NCI-H1417 treated with DMSO at 0.1 percent for 48 hours (cell line): ENCODE measurements at places on chromosomes 12 and 14.
A peak's percentile ranks its signal among the peaks of the same experiment; 100 is the strongest.

GRCh38 chr12:43841253-43841652, 5.4 kb downstream of the TMEM117 start:
- no peak for DNase-seq

- no peak for DNase-seq
These were observed 20.7 kb downstream of the KRT85 start for GRCh38 chr12:52346593-52346992.

- DNase-seq: no peak
These were observed 168.2 kb upstream of the GZMB start for GRCh38 chr14:24802236-24802635.

DNA sequence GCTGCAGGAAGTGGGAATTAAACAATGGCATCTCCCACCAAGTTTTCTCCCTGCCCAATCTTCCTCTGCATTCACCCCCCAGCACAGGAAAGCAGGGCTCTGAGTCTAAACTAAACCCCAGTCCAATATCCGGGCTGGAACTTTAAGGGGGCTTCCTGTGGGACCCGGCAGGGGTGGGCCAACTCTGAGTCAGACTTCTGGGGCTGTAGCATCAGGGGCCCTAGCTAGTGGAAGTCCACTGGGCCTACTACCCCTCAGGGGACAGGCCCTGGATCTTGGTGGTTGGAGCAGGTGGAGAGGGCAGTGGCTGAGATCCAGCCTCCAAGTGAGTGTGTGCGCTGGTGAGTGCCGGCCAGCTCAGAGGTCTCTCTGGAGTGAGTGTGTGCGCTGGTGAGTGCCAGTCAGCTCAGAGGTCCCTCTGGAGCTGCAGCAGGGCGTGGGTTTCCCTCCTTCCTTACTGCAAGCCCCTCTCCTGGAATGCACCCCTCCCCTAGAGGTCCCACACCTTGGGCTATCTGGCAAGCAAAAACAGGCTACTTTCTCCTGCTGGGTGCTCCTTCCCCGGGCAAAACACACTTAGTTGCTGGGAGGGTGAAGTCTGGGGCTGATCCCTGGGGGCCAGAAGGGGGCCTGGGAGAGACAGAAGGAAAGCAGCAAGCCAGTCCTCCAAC, 5.6 kb upstream of the LHX5 start:
- no peak for DNase-seq

- DNase-seq: no peak
These were observed 35.2 kb downstream of the POLR3B start for GRCh38 chr12:106392759-106393158.

- no peak for DNase-seq
These were observed 195.5 kb upstream of the TMPO start for GRCh38 chr12:98319716-98320425.

DNA sequence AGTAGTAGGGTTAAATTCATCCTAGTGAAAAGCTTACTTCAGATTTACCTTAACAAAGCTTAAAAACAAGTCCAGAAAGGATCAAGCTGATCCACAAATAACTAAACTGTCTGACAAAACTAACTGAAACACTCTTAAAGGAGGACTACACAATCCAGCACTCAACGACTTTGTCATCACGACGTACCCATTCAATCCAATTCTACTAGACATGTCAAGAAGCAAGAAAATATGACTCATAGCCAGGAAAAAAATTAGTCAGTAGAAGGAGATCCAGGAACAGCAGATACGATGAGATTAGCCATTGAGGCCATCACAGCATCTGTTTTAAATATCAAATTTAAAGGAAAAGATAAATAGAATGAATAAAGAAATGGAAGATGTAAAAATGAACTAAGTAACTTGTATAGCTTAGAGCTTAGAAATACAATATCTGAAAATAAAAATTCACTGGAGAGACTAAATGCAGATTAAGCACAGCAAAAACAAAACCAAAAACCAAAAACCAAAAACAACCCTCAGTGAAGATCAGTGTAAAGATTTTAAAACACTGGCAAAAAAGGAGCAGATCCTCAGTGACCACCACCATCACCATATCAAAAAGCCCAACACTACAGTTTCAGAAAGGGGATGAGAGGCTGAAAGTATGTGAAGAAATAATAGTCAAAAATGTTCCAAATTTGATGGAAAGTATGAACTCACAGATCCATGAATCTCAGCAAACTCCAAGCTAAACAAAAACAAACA, 95.0 kb upstream of the CCND2 start:
- no peak for DNase-seq

GRCh38 chr14:37384870-37385596, 187.3 kb downstream of the MIPOL1 start:
- peak; percentile 90 for DNase-seq

- no peak for DNase-seq
These were observed 468.1 kb downstream of the BTG1 start for GRCh38 chr12:91677556-91677955.

DNA sequence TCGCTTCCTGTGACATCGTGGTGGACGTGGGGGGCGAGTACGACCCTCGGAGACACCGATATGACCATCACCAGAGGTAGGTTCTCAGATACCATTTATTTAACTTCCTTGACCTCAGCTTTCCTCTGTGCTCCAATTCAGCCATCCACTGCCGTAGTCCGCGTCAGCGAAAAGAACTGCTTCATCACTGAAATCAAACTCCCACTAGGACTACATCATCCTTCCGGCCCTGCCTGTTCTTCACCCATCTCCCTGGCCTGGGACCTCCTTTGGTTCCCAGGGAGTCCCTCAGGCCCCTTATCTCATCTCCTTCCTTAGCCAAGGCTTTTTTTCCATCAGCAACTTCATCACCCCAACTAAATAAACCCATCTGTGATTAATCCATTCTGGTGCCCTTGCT, 692 bp downstream of the MYG1 start:
- no peak for DNase-seq
